ENCODE measurements at places on chromosomes 7 and 10.

- ATAC-seq, result no peak
Measured at GRCh38 chr10:132311338-132311939, 3.7 kb upstream of the STK32C start.

- peak; percentile 11 for ATAC-seq
Measured at GRCh38 chr10:12807096-12807755, 194.3 kb downstream of the CCDC3 start.

DNA sequence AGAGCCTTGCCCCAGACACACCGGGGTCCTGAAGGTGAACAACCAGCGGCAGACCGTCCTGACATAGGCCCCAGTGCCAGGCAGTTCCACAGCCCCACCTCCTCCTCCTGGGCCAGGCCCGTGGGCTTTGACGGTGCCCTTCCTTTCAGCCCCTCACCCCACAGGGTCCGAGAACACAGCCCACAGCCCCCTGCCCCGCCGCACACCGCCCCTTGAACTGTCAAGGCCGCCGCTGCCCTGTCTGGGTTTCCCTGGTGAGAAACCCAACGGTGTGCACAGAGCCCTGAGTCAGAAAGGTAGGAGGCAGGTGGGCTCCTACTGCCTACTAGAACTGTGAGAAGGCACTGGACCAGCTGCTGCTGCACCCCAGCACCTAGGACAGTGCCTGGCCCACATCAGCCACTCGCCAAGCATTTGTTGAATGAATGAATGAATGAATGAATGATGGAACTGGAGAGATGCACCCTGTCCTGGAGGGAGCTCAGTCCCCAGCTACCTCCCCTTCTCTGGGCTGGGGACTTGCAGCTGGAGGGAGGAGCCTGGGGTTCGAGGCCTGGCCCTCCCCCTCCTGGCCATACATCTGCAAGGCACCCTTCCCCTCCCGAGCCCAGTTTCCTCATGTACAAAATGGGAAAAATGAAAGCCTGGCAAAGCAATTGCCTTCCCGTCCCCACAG is 117.9 kb downstream of the SLIT1 start:
- no peak for ATAC-seq

GRCh38 chr7:1231214-1232102 is 1.2 kb upstream of the UNCX start:
- ATAC-seq, result no peak

- no peak for ATAC-seq
Measured at GRCh38 chr10:15265056-15265455, 96.6 kb upstream of the NMT2 start.

DNA sequence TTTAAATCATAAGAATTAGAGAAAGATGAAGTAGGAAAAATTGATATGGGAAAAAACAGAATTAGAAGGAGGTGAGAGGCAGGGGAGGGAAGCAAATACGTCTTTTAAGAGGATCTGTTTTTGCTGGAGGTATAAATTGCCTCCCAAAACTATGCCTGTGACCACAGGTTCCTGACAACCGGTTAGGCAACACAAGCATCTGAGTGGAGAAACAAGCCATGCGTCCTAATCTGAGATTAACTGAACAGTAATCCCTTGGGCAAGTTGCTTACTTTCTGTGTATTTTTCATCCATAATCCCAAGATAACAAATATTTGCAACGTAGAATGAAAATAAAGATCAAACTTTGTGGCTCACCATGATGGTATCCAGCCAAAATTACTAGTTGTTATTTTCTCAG is 149.2 kb downstream of the C1GALT1 start:
- peak; percentile 73 for ATAC-seq

DNA sequence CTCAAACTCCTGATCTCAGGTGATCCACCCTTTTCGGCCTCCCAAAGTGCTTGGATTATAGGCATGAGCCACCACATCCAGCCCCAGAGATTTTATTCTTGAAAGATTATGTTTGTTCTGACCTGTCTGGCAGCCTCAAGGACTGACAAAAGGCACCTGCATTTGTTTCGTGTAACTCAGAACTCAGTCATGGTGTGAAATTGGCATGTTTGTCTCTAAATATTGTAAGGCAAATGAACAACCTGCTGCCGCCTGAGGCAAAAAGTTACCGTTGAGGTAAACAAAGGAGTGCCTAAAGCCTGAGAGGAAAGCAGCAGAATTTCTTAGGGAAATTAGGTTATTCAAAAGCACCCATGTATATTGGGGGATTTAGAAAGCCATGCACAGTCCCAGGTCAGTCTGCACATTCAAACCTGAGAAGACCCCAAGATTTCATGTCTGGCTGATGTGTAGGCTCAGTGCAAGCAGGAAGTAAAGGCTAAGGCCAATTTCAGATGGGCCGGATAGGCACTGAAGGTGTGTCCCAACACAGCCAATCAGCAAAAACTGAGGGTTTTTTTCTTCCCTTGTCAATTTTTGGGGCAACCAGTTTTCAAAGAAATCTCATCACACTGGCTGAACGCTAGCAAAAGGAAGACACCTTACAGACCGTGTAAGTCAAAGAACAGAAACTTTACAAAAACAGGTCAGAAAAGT is 33.3 kb upstream of the HHEX start:
- ATAC-seq, result peak; percentile 43

GRCh38 chr7:101945034-101945758 is 127.8 kb downstream of the CUX1 start:
- ATAC-seq, result no peak

DNA sequence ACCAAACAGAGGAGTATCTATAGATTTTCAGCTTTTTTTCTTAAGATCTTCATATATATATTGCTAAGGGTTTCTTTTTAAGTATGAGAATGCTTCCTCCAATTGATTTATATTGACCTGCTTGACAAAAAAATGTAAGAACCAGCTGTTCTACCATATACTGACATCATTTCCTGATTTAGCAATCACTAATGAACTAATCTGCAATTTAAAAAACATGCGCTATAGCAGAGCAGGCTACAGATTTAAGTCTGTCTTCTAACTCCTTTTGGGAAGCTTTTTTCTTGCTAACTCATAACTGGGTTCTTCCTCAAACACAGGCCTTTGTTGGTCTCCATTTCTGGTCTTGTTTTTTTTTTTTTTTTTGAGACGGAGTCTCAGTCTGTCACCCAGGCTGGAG is 33.2 kb downstream of the ABCC2 start:
- no peak for ATAC-seq

- no peak for ATAC-seq
Measured at GRCh38 chr7:140697447-140698143, 1.1 kb downstream of the NDUFB2 start.

- no peak for ATAC-seq
Measured at GRCh38 chr10:29253690-29254029, 35.2 kb upstream of the LYZL1 start.

DNA sequence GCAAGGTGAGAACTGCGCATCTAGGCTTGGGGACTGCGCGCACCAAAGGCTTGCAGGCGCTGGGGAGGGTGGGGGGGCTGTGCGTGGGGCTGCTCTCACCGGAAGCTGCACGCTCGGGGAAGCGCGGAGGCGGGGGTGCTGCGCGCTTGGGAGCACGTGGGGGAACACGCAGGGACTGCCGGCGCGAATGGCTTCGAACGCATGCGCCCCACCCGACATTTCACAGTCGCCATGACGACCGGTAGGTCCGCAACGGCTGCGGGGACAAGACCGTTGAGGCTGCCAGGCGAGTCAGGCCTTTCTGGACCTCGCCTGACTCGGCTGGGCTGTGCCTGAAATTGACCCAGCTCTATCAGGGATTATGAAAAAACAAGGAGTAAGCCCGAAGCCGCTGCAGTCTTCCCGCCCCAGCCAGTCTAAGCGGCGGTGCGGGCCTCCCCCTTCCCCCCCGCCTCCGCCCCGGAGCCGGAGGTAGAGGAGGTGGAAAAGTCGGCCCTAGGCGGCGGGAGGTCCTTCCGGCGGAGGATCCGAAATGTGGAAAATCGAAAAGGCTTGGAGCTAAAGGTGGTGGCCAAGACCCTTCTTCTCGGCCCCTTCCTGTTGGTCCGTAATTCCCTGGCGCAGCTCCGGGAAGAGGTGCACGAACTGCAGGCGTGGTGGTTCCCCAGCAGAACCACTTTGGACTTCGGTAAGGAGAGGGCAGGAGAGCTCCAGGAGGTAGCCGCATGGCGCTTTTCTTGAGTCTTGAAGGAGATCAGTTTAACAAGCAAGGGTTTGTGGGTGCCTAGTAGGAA is 34.9 kb upstream of the STEAP1 start:
- ATAC-seq, result no peak

GRCh38 chr10:117260084-117260483 is 19.2 kb downstream of the SLC18A2 start:
- ATAC-seq, result no peak

DNA sequence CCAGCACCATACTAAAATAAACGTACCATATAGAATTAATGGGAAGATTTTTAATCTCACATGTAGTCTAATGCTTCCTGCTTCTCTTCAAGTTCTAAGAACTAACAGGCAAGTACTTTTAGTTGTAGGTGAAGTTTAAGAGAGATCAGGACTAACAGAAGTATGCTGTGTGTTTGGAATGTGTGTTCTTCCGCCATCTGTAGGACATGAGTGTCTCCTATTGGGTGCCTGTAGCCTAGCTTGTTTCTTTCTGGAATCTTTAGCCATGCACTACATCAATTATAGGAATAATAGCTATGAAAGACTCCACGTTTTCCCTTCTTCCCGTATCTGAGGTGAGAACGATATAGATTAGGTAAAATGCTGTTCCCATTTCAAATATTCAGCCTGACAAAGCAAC is 140.2 kb upstream of the AHR start:
- ATAC-seq, result no peak

DNA sequence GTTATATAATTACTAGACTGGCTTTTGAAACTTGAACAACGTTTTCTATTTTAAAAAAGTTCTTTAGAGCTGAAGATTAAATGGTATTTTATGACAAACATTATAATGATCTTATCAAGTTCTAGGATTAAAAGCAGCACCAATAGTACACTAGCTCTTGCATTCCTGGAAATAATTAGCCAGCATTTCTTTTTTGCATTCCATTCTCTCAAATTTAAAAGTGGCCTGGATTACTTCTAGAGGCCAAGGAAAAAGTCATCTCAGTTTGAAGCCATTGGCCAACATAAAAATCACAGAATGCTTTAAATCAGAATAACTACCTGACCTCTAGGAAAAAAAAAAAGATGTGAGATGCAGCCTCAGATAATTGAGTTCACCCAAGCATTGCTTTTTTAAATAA is 1326.4 kb upstream of the SORCS1 start:
- no peak for ATAC-seq

- no peak for ATAC-seq
Measured at GRCh38 chr10:122709971-122710370, 10.3 kb upstream of the C10orf120 start.

- ATAC-seq, result no peak
Measured at GRCh38 chr10:129758207-129759021, 205.7 kb downstream of the EBF3 start.

GRCh38 chr7:44098092-44099068 is 5.8 kb upstream of the AEBP1 start:
- ATAC-seq, result no peak

DNA sequence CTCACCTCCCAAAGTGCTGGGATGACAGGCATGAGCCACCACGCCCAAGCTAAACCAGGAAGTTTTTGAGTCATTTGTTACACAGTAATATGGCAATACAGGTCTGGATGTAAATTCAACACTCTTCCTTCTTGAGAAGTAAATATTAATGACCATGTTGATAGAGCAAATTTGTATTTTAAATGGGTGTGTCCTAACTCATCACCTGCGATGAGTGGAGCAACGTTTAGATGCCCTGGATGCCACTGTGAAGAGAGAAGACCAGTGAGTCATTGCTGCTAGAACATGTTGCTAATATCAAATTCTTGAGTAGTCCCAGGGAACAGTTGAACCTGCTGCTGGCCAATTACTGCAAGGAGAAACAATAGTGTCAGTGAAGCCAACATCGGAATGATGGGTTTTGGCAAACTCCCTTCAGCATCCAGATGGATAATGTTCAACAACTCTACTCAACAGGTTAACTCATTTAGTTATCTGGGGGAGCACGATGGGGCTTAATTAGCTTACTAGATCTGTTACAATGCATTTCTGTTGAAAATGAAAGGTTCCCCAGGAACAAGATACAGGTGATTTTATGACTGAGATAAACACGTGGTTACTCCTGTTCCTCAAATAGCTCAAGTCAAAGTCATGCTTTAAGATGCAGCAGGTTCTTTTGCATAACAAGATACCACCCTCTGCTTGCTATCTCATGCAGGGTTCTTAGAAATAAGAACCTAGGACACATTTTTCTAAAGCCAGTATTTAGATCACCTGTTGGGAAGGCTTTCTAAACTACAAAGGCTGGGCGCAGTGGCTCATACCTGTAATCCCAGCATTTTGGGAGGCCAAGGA is 146.8 kb downstream of the CALN1 start:
- peak; percentile 81 for ATAC-seq

- ATAC-seq, result no peak
Measured at GRCh38 chr7:8285155-8285554, 23.2 kb upstream of the ICA1 start.
